ENCODE measurements at places on chromosomes 4 and X.

GRCh38 chr4:164648849-164649212 is 105.1 kb upstream of the SMIM31 start:
- DNase-seq = peak; percentile 15

DNA sequence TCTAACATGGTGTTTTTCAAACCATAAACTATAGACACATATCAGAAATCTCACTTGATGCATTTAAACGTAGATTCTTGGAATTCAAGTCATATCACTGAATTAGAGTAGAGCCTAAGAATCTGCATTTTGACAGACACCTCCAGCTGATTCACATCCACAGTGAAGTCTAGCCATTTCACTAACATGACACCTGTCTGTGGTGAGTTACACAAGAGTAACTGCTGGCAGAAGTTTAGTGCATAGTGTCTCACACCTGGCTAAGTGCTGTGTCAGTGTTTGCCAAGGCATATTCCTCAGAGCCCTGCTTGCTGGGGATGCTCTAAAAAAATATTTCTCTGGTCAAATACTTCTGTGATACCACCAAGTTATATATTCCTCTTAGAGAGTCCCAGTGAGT is 237.5 kb upstream of the DIAPH2 start:
- DNase-seq = no peak

DNA sequence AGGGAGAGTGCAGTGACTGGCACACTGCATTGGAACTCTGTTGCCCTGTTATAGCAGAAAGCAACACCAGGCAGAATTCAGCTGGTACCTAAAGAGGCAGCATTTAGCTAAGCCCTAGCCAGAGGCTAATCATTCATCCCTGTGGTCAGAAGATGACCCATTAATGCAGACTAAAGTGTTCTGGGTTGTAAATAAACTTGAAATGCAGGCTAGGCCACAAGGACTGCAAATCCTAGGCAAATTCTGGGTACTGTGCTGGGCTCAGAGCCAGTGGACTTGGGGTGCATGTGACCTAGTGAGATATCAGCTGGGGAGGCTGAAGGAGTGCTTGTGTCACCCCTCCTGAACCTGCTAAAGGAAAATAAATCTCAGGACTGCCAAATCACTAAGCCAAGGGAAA is 91.2 kb downstream of the LPAR4 start:
- no peak for DNase-seq

DNA sequence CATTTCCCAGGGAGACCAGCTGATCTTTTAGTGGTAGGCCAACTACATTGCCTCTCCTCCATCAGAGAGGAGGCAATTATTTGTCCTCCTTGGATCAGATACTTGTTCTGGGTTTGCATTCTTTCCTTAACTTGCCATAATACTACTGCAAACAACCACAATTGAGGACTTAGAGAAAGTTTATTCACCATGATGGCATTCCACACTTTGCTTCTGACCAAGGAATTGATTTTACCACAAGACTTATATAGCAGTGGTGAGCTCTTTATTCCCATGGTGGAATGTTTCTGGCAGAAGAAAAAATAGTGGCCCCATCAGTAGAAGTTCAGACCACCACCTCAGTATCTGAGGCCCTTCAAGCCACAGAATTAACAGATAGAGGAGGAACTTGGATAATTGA is 123.9 kb upstream of the PPP3CA start:
- no peak for DNase-seq

- no peak for DNase-seq
Measured at GRCh38 chr4:109408711-109409110, 24.9 kb upstream of the SEC24B start.

DNA sequence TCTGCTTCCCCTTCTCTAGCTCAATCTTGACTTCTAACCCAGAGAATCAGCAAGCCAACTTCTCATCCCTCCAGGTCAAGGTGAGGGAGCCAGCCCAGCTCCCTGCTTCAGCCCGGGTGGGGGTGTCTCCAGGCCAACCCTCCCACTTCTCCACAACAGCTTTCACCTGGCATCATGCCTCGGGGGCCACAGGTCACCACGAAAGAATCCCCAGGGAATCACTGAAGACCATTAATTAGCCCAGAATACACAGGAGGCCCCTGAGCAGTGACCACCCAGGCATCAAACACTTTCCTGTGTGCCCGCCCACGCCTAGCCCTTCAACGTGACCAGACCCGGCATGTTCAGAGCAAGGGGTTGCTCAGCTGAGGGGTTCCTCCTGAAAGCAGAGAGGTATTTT is 646.7 kb downstream of the BCOR start:
- DNase-seq = no peak

DNA sequence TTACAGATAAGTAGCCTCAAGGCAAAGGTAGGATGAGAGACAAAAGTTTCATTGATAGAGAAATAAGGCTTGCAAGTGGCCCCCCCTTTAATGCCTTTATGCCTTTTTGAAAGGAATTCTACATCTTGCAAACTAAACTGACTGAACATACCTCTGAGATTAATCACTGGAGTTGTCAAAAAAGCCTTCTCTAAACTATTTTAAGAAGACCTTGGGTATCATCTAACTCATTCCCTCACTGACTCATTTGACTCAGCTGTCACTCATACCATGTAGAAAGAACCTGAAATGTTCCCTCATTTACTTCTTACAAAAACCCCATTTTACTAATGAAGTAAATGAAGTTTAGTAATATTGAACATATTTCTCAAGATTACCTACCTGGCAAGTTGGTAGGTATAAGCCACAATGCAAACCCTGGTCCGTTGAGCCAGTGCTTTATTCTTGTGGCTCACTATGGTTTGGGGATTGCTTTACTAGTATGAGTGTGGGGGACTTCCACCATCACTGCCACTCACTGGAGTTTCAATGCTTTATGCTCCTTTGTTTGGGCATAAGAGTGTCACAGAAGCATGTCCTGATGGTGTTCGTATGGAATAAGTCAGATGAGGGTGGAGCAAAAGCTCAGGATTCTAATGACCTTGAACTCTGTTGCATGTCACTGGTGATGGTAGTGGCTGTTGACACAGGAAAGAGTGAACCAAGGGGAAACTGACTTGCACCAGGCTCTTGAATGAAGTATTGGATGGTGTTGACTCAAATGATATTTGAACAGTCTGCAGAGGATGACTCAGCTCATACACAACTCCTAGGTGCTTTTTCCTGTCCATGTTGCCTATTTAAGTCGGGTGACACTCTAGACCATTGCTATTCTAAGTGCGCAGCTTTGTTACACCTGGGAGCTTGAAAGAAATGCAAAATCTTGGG is 305.5 kb upstream of the EMCN start:
- DNase-seq = peak; percentile 2

GRCh38 chr4:48296365-48296764 is 26.7 kb upstream of the TEC start:
- DNase-seq = peak; percentile 15

DNA sequence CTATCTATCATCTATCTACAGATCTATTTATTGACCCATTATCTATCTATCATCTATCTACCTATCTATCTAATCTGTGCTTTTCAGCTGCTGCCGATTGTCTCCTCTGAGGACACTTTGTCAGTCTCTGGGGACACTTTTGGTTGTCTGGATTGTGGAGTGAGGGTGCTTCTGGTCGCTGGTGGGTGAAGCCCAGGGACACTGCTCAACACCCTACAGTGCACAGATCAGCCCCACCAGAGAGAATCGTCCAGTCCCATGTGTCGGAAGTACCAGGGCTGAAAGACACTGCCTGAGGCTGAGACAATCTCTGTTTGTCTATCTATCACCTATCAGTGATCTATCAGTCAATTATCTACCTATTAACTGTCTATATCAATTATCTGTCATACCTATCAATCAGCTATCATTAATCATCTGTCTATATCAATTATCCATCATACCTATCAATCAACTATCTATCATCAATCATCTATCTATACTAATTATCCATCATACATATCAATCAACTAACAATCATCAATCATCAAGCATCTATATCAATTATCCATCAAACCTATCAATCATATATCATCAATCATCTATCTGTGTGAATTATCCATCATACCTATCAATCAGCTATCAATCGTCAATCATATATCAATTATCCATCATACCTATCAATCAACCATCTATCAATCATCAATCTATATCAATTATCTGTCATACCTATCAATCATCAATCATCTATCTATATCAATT is 70.0 kb upstream of the PPP2R3B start:
- no peak for DNase-seq

DNA sequence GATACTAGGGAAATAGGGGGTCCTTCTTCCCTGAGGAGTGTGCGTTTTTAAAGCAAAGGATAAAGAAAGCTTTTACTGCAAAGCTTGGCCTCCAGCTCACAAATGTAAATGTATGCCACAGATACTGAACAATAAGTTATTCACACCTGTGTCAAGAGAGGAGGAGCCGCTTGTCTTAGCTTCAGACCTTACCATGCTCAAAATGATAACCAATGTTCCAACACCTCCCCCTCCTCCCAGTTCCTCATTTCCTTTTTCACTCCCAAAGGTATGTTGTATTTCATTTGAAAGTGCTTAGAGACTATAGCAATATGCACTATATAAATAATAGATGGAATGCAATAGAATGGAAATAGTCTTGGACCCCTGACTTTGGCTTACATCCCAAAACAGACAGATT is 47.0 kb upstream of the RAPGEF2 start:
- no peak for DNase-seq
